Dermis blood vessel endothelial cell (primary cell): ENCODE measurements at places on chromosomes 3 and 15. TPM values are rescaled to one million over a fixed set of nuclear protein-coding genes. Genes with fewer than 3 reads are reported as not detected.

The KIF7 gene
- total RNA-seq = 0.85 and 1.2 TPM in 2 replicates

The MORC1 gene
- not detected in 2 replicates for total RNA-seq

The SNTN gene
- not detected in 2 replicates for total RNA-seq

The DISP2 gene
- 0.09 and 0.17 TPM in 2 replicates for total RNA-seq

The ACOX2 gene
- 0.70 and 1.5 TPM in 2 replicates for total RNA-seq

The GOLGA8G gene
- not detected in 2 replicates for total RNA-seq

The GOLGA8J gene
- 0.17 TPM in 1 of 2 replicates, not detected in the other for total RNA-seq

The VILL gene
- total RNA-seq = 8.0 and 8.7 TPM in 2 replicates

The SOX14 gene
- not detected in 2 replicates for total RNA-seq

The IL17RC gene
- 20.4 and 25.4 TPM in 2 replicates for total RNA-seq

The CD80 gene
- 0.14 and 0.17 TPM in 2 replicates for total RNA-seq

DNA sequence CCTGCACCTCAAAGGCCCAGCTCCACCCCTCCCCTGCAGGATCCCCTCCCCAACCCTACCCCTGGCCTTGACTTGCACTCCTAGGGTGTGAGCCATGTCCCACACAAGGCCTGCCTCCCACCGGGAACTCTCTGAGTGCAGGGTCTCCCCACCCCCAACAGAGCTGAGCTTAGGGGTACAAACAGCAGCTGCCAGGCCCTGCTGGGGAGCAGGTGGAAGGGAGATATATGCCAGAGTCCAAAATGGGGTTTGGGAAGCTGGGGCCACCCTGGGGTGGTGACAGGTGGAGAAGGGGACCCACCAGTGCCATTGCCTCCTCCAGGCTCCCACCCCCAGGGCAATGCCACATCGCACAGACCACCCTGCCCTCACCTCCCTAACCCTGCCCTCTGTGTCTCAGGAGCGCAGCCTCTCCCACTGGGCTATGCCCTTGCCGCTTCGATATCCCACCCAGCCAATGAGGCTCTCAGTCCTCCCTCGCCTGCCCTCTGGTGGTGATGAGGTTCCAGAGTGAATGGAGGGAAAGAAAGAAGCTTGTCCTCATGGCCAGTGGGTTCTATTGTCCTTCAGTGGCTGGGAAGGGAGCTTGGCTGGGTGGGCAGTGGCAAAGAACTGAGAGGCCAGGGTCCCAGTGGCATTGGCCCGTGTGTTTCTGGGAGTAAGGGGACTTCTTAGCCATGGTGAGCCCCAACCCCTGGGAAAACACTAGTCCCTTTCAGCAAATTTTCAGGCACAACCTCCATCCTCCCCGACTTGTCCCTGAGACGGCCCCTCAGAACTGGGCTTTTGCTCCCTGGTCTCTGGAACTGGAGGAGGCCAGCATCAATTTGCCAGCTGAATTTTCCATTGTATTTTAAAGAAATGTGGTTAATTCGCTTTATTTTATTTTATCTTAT, 46.8 kb downstream of the CYP11A1 start:
- DNase-seq = peak; percentile 63

GRCh38 chr15:37106490-37107001, 6.2 kb upstream of the MEIS2 start:
- peak; percentile 64 for DNase-seq

DNA sequence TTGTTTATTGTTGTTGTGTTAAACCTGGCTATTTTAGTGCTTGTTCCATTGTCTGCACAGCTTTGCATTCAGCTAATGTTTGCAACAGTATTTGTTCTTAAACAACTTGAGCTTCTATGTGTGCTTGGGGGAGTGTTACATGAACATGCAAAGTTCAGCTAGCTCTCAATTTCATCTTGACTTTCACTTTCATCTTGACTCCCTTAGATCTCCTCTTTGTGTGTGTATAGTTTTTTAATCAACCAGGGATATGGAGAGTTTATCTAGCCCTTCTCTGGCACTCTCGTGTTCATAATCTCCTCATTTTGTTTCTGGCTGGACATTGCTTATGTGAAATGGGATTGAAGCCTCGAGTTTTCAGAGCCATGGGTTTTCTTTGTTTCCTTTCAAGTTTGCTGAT, 212.4 kb upstream of the ZBTB20 start:
- DNase-seq = peak; percentile 17

DNA sequence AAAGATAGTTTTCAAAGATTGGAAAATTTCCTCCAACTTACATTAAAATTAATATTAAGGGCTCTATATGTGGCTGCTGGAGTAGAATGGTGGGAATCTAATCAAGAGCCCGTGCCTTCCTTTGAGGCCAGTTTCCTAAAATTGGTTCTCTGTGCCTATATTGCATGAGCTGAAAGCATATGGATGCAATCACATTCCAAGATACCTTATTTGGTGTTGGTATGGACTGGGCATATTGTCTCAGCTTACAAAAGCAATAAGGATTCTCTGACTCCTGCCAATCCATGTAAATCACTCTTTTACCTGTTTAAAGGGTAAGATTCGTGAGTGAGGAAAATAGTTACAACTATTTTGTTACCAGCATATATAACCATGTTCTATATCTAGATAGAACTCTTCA, 111.6 kb downstream of the GREM1 start:
- no peak for DNase-seq

DNA sequence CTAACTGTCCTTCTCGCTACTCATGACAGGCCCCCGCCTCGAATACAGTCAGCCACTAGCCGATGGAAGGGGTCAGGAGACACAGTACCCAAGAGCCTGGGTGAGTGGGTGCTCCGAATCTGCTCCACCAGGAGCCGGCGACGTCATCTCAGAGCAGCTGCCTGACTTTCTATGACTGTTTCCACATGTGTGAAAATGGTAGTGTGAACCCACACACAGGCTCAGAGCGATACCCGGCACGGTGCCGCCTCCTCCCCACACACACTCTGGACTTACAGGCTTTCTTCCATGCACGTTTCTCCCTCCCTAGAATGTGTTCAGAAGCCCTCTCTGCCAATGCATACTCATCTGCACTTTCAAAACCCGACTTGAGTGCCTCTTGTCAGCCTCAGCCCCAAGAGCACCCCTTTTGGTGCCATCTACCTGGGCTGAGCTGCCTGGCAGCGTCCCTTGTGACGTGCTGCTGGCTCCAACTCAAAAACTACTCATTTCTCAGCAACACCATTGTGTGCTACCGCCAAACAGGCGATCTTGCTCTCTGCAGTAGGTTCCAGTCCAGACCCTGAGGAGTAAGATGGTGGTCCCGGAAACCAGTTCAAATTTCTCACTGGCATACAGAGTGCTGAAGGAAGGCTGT, 29.7 kb downstream of the VGLL4 start:
- no peak for DNase-seq

DNA sequence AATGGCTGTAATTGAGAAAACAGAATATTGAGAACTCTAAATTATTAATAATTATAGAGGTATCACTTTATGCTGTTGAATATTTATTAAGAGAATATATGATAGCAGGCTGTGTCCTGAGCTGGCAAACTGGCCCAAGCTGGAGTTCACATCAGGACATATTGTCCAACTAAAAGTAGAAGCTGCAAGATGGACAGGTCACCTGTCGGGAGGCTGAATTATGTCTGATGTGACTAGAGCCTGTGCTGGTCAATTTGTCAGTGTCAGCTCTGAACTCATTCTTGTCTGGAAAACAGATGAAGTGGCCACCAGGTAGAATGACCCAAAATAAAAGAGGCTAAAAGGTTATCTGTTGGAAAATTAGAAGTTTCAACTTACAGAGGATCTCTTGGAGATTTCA, 392.2 kb downstream of the LRTM1 start:
- DNase-seq = no peak

GRCh38 chr3:23376516-23377248, 173.6 kb downstream of the UBE2E2 start:
- no peak for DNase-seq

GRCh38 chr3:104214937-104215336, 1151.8 kb upstream of the ALCAM start:
- DNase-seq = no peak

DNA sequence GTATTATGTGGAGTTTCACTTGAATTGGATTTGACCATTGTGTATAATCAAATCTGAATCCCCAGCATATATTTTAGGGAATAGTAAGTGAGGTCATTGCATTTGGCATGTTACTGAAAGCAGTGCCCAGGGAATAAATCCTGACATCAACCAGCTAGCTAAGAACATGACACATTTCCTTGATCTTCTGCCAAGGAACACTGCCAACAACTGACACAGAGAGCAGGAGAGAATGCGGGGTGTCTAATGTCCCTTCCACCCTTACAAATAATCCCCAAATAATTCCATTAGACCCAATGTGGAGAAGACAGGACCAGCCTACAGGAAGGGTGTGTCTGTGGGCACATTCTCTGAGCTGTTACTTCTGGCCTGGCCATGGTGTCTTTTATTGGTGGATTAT, 30.6 kb upstream of the UBE3A start:
- peak; percentile 2 for DNase-seq

GRCh38 chr3:196650740-196651311, 11.3 kb downstream of the NRROS start:
- DNase-seq = peak; percentile 98

- peak; percentile 45 for DNase-seq
Observed at GRCh38 chr3:112333002-112333380, at the start of gene CD200. Gene CD200, plus strand, starts transcription at chr3:112333156. Its CDS starts 57 bp downstream, at chr3:112333213.

GRCh38 chr3:7205962-7206361, 345.0 kb downstream of the GRM7 start:
- DNase-seq = peak; percentile 19

DNA sequence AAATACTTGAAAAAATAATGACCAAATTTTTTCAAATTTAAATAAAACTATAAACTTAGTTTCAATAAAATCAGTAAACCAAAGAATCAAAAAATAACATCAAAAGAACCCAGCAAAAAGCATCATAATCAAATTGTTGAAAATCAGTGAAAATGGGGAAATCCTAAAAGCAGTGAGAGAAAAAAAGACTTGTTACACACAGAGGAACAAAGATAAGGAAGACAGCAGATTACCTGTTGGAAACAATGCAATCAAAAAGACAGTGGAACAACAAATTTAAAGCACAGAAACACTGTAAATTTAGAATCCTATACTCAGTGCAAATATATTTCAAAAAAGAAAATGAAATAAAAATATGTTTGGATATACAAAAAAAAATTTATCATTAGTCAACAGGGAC, 156.2 kb upstream of the LMCD1 start:
- DNase-seq = no peak

GRCh38 chr3:98603580-98603979, 10.2 kb upstream of the CPOX start:
- no peak for DNase-seq

- DNase-seq = no peak
Observed at GRCh38 chr3:100988080-100988479, 5.1 kb downstream of the ABI3BP start.

DNA sequence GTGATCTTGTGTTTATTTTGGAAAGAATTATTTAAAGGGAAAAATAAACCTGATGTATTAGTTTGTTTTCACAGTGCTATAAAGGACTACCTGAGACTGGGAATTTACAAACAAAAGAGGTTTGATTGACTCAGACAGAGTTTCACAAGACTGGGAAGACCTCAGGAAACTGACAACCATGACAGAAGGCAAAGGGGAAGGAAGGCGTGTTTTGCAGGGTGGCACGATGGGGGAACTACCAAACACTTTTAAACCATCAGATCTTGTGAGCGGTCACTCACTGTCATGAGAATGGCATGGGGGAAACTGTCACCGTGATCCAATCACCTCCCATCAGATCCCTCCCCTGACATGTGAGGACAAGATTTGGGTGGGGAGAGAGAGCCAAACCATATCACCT, 87.0 kb downstream of the TP63 start:
- no peak for DNase-seq

DNA sequence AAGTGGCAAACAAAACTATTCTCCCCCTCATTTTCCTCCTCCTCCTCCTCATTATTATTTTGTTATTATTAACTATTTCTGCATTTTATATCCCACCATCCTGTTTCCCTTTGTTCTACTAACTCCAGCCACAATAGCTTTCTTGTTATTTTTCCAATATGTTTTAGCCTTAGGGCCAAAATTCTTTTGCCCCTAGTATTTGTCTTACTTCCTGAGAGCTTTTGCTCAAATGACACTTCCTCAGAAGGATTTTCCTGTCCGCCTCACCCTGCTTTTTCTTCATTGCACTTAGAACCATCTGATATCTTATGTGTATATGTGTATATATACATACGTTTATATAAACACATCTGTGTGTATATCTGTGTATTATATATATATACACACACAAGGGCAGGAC, 32.7 kb upstream of the NUDT16 start:
- peak; percentile 42 for DNase-seq

DNA sequence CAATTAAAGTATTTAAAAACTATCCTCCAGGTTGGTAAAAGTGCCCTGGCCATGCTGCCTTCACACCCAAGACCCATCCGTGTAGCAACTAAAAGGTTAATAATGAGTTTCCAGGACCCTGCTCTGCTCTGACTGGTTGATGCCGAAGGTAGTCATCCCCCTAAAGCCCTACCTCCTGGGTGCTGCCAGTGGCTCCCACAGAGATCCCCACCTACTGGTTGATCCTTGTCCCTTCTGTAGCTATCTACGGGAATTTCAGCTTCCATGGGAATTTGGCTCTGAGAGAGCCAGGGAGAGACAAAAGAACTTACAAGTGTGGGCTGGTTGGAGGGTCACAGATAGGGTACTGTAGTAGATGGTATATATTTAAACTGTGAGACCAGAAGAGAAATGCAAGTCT, 110.6 kb upstream of the NANOGP8 start:
- DNase-seq = no peak

- no peak for DNase-seq
Observed at GRCh38 chr3:108271626-108272025, 24.7 kb upstream of the HHLA2 start.

DNA sequence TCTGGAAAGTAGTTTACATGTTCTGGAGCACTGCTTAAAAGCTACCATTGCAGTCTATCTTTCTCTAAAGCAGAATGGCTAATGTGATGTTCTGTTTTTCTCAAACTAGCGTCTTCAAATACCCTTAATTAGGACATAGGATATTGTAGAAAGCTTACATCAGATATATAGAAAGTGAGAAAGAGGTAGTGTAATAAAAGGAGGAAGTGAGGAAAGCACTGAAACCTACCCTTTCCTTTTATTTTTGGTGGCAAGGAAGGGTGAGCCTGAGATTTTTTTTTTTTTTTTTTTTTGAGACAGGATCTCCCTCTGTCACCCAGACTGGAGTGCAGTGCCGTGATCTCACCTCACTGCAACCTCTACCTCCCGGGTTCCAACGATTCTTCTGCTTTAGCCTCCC, 9.4 kb downstream of the SENP2 start:
- DNase-seq = no peak

- peak; percentile 61 for DNase-seq
Observed at GRCh38 chr15:48592221-48592731, 53.2 kb downstream of the FBN1 start.
